Lower lobe of right lung (tissue), 2 donors: ENCODE measurements at places on chromosomes 3 and 15. TPM values are rescaled to one million over a fixed set of nuclear protein-coding genes. Genes with fewer than 3 reads are reported as not detected.

Gene GOLGA8T
- not detected for total RNA-seq

Gene CNTN6
- 10.3 TPM for total RNA-seq

Gene GNAT1
- not detected for total RNA-seq

Gene TMEM266
- 1.4 TPM for total RNA-seq

Gene OR4F6
- not detected for total RNA-seq

Gene SNX22
- total RNA-seq = 17.4 TPM

Gene ERICH6
- not detected for total RNA-seq

Gene TRIM59
- total RNA-seq = 4.4 TPM

Gene ANKRD63
- not detected for total RNA-seq

Gene CYP11A1
- 0.59 TPM for total RNA-seq

Gene TNFAIP8L3
- total RNA-seq = 10.4 TPM

Gene TMCO5A
- not detected for total RNA-seq

DNA sequence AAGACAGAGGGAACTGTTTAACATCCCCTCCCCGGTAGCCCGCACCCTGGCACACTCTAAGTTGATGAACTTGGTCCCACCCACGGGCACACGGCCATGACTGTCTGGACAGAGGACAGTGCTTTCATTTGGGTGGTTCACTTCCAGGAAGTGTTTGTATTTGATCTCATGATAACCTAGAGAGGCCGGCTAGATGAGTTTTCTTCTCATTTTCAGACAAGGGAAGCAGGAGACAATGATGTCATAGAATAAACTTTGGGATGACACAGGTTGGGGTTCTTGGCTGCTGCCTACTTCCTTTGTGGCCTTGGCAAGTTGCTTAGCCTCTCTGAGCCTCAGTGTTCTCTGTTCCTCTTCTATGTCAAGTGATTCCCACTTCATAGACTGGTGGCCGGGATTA is 16.1 kb upstream of the LYSMD4 start:
- DNase-seq = no peak

DNA sequence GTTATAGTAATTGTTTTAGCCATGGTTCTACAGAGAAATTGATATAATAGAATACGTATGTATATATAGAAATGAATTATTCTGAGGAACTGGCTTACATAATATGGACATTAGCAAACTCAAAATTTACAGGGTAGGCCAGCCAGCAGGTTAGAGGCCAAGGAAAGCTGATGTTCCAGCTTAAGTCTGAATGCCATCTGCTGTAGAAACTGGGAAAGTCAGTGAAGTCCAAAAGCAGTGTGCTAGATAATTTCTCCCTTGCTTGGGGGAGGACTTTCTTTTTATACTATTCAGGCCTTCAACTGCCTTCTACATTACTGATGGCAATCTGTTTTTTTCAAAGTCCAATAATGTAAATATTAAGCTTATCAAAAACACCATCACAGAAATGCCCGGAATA is 1174.7 kb downstream of the ZPLD1 start:
- no peak for DNase-seq

- no peak for DNase-seq
Measured at GRCh38 chr3:67437789-67438188, 216.6 kb downstream of the SUCLG2 start.

GRCh38 chr15:66476535-66476934 is 21.0 kb downstream of the SNAPC5 start:
- DNase-seq = no peak

GRCh38 chr3:43183456-43183855 is 77.6 kb upstream of the POMGNT2 start:
- no peak for DNase-seq

DNA sequence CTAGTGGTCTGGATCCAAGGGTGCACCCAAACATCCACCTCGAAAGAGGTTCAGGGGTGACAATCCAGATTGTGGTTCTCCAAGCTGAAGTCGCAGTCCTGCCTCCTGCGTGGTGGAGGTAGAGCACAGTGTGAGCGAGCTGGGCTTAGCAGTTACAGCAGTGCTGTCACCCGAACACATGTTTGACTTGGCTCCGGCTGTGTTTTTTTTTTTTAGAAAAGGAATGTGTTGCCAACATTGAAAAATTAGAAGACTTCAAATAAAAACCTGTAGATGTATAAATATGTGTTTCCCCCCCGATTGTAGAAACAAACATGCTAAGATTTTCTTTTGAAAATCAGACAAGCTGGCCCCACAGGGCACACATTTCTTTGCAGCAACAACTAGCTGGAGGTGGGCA is 530.8 kb downstream of the SHQ1 start:
- no peak for DNase-seq

- DNase-seq = no peak
Measured at GRCh38 chr3:137103739-137104138, 146.0 kb downstream of the IL20RB start.

DNA sequence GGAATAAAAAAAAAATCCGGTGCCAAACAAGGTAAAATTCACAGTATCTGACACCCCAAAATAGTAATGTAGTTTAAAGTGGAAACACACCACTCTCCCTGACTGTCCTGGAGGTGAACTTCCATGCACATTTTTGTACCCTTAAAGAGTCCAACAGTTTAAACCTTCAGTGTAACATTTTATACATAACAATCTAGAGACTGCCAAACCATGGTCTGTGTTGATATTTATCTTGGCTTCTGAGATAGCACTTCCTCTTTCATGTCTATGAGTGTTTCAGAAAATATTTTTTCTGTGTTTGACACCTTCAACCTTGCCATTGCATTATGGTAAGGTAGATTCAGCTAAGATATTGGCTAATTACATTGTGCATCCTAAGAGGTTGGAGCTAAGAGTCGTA is 13.9 kb downstream of the TMEM45A start:
- no peak for DNase-seq

GRCh38 chr3:9077029-9077428 is 113.8 kb upstream of the RAD18 start:
- no peak for DNase-seq

GRCh38 chr3:42229266-42229941 is 36.6 kb downstream of the CCK start:
- DNase-seq = no peak

- no peak for DNase-seq
Measured at GRCh38 chr3:45528429-45528828, 66.1 kb upstream of the LIMD1 start.

GRCh38 chr3:58161435-58162398 is 49.1 kb downstream of the DNASE1L3 start:
- no peak for DNase-seq

GRCh38 chr3:195876297-195877064 is 31.9 kb downstream of the TNK2 start:
- DNase-seq = peak; percentile 81

GRCh38 chr15:74995779-74996765 is 709 bp downstream of the SCAMP5 start:
- DNase-seq = no peak

DNA sequence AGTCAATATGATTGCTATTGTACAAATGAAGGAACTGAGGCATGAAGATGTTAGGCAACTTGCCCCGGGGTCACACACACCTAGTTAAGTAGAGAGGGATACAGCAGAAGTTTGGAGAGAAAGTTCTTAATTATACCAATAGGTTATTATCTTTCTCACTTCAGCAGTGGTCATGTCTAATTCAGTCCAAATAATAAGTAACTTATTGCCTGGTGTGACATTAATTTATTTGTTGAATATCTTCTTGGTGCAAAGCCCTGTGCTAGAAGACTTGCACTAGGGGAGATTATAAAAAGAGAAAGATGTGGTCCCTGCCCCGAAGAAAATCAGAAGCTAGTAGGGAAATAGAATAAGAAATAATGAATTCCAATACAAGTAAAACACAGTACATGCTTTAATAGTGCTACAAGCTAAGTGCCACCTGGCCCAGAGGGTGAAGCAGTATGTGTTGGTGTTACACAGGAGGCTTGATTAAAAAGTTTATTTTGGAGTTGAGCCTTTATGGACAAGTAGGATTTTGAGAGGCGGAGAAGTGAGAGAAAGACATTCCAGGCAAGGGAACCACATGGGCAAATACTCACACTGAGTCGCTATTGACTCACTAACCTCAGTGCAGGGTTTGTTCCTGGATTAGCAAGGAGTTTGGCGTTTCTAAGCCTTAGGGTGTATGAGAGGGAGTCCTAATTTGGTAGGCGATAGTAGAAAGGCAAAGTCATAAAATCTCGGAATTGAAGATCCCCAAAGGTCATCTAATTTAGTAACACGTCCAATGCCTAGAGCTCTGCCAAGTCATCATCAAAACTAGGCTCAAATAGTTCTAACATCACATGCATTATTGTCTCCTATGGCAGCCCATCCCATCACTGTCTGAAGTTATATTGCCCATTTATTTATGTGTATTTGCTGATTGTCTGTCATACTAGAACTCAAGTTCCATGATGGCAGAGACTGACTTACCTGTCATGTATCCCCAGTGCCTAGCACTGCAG is 19.2 kb upstream of the GSK3B start:
- DNase-seq = no peak

- no peak for DNase-seq
Measured at GRCh38 chr3:17733215-17733614, 9.2 kb downstream of the TBC1D5 start.

DNA sequence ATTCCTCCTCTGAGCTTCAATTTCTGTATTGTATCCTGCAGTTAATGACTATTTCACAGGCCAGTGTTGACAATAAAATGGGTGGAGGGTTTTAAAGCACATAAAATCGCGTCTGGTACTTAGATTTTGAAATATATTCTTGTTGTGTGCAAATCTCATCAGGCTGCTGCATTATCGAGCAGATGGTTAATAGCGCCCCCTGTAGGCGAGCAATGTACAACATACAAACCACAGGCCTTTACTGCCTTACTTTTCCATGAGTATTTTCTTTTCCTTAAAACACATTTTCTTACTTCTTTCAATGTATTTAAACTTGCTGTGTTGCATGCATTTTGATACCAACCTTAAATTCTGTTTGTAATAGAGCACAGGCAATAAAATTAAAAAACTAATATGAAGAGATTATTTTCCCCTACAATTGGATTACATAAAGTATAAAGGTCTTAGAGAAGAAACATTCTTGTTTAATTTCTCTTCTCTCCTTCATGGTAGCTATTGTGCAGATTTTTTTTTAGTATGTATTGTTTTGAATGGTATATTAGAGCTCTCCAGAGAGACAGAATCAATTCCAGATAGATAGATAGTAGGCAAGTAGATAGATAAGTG is 608.4 kb downstream of the CADM2 start:
- DNase-seq = no peak

DNA sequence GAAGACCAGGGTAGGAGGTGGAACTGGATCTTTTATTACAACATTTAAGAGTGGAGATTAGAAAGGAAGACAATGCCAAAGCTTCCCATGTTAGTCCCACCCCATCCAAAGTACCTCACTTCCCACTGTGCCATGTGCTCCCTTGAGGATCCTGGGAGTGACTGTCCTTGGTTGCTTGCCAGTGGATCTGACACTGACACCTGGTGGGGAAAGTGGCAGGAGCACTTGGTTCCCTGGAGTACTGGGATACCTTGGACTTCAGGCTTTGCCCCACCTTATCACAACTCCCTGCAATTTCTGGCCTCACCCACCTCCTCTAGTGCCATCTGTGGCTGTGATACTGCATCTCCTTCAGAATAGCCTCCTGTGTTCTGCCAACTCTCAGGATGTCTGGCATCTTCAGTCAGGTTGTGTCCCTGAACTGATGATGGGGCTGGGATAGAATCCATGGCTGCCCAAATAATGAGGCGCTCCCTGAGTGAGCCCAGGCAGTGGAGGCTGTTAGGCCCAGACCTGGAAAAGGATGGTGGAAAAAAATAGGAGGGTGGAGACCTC is 1.3 kb downstream of the ELL3 start:
- DNase-seq = no peak

DNA sequence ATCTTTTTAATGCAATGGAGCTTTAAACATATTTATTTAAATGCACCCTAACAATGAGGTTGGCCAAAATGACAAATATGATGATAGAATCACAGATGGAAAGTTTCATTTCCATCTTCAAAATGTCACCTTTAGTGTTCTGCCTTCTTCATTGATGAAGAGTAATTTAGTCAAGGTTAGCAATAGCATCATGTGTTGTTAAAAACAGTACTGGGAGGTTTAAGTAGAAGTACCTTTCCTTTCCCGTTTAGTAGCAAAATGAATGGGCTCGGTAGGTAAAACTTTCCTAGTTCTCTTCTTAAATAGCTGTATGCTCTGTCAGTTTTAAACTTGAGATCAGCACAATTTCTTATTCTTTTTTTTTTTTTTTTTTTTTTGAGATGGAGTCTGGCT is 35.1 kb downstream of the EIF2AK4 start:
- no peak for DNase-seq

- DNase-seq = no peak
Measured at GRCh38 chr3:56297281-56297840, 170.9 kb downstream of the ERC2 start.

GRCh38 chr3:189806171-189806951 is 175.2 kb downstream of the TP63 start:
- no peak for DNase-seq

GRCh38 chr3:171113716-171114115 is 87.2 kb upstream of the SLC2A2 start:
- DNase-seq = no peak

DNA sequence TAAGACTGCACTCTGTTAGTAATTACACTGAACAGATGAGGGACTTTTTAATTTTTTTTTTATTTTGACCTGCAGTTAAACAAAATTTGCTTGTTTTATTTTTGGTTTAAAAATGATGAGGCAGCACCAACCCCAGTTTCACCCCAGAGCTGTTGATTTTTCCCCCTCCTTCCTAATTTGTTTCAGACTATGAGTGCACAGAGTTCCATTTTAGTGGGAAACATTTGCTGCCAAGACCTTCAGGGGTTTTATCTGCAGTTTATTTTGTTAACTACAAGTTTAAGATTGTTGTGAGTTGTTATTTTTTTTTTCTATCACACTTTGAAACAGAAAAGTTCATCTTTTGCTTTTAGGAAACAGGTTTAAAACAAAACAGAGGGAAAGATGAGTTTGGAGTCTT is 455.9 kb upstream of the NR2F2 start:
- no peak for DNase-seq

DNA sequence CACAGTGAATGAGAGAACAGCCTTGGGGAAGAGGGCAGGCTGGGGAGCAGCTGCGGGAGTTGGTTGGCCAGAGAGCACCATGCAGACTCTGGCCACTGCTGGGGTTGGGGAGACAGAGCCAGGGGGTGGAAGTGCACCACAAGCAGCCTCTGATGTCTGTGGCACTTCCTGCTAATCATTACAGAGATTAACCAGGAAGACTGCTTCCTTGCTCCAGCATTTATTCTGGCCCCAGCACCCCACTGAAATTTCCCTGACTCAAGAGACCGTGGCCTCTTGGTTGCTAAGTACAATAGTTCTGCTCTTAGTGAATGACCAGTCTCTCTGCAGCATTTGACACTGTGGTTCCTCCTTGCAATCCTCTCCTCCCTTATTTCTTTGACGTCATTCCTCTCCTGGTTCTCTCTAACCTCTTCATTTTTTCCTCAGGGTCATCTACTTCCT is 266.2 kb upstream of the ROPN1 start:
- DNase-seq = no peak

GRCh38 chr3:124282751-124283651 is 291.1 kb upstream of the ROPN1 start:
- DNase-seq = no peak

GRCh38 chr15:56683908-56684307 is 49.4 kb downstream of the ZNF280D start:
- DNase-seq = no peak
